Activated CD4-positive, alpha-beta T cell treated with anti-CD3 and anti-CD28 coated beads for 24 hours (primary cell): ENCODE measurements at places on chromosomes 7 and 10.
A peak's percentile ranks its signal among the peaks of the same experiment; 100 is the strongest.

GRCh38 chr7:127803626-127804025 lies 151.6 kb downstream of the SND1 start:
- DNase-seq = no peak

DNA sequence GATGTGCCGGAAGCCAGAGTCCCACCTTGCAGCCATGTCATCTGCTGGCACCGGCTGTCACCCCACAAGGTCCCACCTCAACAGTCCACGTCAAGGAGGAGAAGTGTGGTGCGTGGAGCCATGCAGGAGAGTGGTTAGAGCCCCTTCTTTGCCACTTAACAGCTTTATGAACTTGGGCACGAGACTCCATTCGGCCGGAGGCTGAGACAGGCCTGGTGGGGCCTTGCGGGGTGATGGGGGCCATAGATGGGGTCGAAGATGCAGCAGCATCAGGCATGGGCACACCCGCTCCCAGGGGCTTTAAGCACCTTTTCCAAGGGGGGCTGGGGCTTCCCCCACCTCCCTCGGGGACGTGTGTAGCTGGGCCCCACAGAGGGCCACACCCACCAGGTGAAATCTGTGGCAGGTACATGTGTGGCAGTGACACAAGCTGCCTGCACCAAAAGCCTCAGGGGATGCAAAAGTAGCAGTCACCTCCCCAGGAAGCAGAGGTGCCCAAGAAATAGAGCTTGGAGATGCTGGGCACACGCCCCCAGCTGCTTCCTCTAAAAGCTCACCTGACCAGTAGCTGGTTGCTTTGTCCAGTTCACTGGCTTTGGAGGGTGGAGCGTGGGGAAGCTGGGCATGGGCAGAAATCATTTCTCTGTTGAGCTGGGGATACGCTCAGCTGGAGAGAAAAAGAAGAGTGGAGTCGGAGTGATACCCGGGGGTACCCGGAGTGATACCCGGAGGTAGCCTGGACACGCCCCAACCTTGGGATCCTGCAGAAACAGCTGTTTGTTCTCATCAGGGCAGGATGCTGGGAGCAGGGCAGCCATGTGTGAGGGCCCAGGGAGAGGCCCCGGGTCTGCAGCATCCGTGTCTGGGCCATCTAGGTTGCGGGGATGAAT lies 199.8 kb downstream of the EBF3 start:
- no peak for DNase-seq

- DNase-seq = no peak
These were observed 51.3 kb downstream of the MALSU1 start for GRCh38 chr7:23350466-23350865.

- DNase-seq = no peak
These were observed 17.4 kb downstream of the DDIT4 start for GRCh38 chr10:72291019-72291532.

DNA sequence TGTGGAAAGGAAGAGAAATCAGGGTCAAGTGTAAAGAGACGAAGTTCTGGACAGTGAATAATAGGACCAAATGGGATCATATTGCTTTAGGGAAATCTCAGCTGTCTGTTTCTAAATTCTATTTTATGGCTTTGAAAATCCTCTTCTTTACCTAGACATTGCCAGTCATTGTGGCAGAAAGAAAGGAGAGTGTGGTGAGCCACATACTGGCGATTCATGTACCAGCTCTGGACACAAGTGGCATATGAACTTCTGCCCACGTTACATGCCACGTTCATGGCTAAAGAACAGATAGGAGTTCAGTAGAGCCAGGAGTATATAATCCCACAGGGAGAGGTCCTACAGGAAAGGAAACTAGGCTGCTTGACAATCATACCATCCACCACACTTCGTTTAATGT lies 28.0 kb downstream of the STARD3NL start:
- no peak for DNase-seq

- DNase-seq = no peak
These were observed 419.4 kb upstream of the CELF2 start for GRCh38 chr10:10598297-10598696.

- no peak for DNase-seq
These were observed 171.9 kb downstream of the OTUD1 start for GRCh38 chr10:23610626-23611307.

GRCh38 chr7:80827239-80827633 lies 91.6 kb downstream of the SEMA3C start:
- no peak for DNase-seq

- no peak for DNase-seq
These were observed 64.6 kb downstream of the TFEC start for GRCh38 chr7:115965796-115966475.

DNA sequence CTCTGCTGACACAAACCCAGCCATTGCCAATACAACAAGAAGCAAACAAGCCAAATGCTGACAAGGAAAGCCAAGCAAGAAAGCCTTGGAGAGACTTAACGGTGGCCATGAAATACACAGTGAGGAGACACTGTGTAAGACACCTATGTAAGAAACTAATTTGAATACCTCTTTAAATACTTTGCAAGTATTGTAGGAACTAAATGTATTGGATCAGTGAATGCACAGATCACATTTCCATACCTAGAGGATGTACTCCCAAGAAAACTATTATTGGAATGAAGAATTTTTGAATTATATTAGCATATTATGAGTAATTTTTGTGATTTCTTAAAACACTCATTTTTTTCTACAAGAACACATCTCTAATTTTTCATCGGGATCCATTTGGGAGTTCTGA lies 34.0 kb downstream of the ETV1 start:
- DNase-seq = no peak

DNA sequence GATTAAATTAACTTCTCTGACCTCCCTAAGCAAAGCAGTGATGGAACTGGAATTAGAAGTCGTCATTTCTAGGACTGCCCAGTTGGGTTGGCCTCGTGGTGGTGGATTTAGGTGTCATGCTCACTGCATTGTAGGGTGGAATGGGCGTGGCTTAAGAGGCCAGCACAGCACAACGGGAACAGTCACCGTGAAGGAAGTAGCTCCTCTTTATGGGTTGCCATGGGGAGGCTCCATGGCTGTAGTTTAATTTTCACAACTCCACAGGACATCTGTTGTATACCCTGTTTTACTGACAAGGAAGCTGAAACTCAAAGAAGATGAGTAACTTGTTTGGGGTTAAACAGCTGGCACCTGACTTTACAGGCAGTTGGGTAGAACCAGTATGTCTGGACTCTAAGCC lies 208.3 kb downstream of the CELF2 start:
- DNase-seq = peak; percentile 47

- no peak for DNase-seq
These were observed 20.4 kb upstream of the KNDC1 start for GRCh38 chr10:133139551-133140065.

DNA sequence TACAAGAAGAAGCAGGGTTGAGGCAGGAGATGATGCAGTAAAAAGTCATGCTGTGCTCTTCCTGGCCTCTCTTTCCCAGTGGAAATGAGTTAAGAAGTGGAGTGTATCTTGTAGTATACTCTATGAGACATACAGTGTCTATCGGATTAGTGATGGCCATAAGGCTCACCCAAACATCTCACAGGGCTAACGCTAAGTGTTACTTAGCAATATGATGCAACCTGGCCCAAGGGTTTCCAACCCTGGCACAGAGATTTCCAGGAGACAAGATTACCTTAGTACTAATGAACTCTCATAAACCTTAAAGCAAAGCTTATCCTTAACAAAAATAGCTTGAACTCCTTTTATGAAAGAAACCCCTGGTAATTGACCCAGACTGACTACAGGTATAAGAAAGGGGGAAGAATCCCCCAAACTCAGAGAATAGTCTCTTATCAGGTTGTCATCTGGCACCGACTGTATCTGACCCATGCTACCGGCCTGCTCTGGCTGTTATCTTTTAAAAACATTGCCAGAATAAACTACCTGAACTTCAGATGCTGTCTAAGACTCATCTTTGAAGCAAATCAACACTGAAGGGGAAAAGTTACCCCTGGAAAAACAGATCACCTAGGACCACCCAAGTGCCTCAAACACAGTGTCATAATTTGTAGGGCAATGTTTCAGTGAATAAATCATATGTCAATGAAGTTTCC lies 1002.0 kb downstream of the REEP3 start:
- DNase-seq = no peak

GRCh38 chr7:91055219-91055618 lies 209.0 kb upstream of the FZD1 start:
- DNase-seq = no peak

GRCh38 chr10:104020020-104020419 lies 53.1 kb downstream of the SLK start:
- DNase-seq = no peak

- DNase-seq = peak; percentile 64
These were observed 148.1 kb downstream of the SLIT1 start for GRCh38 chr10:97037365-97038361.

DNA sequence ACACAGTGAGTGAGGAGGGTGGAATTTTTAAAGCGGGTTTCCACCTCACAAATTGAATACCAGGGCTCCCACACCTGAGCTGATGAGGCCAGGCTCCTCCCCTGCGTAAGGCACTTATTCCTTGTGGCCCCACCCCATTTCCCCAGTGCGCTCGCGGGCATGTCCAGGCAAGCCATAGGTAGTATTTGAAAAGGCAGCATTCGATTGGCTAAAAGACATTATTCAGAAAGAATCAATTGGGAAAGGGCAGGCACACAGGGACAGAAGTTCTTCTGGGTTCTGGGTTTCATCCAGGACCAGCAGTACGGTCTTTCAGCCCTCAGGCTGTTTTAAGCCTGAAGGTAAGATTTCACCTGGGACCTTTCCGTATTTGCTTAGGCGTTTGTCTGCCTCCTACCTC lies 222.3 kb downstream of the BBS9 start:
- no peak for DNase-seq

- no peak for DNase-seq
These were observed at the start of gene NANOS1 for GRCh38 chr10:119029613-119030420. TSS of gene NANOS1 (plus strand) at chr10:119029714. CDS start at chr10:119029802, 88 bp downstream.

DNA sequence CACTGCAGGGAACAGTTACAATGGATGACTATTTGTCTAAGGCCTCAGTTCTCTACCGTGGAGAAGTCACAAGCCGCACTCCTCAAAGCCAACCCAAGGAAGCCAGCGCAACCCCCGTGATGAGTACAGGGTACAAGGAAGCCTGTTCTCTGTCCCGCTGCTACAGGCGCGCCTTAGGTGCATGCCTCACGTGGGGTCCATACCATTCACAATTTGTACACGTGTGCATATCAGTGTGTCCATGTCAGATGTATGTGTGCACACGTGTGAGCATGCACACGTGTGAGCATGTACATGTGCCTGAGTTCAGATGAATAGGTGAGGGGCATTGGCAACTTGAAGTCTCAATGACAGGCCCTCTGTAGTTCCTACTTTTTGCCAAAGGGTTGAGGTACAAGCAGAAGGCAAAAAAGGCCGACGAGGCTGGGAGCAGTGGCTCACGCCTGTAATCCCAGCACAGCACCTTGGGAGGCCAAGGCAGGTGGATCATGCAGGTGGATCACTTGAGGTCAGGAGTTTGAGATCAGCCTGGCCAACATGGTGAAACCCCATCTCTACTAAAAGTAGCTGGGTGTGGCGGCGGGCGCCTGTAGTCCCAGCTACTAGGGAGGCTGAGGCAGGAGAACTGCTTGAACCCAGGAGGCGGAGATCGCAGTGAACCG lies 62.8 kb downstream of the CTBP2 start:
- no peak for DNase-seq

DNA sequence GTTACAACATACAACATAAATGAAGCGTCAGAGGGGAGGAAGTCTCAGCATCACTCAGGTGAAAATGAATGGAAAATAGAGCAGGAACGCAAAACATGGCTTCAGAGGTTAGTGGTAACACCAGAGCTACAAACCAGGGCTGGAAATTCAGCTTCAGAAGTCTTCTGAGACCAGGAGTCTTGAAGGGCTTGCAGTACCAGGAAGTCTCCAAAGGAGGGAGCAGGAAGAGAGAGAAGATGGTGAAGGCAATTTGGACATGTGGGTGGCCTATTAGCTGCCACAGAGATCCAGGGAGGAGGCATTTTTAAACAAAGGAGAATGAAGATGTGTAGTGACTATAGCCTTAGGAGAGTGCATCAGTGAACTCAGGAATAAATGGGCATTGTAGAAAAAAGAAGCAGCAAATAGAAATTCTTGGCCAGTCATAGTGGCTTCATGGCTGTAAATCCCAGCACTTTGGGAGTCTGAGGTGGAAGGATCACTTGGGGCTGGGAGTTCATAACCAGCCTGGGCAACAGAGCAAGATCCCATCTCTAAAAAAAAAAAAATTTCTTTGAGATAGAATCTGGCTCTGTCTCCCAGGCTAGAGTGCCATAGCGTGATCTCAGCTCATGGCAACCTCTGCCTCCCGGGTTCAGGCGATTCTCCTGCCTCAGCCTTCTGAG lies 9.3 kb upstream of the TET1 start:
- no peak for DNase-seq

DNA sequence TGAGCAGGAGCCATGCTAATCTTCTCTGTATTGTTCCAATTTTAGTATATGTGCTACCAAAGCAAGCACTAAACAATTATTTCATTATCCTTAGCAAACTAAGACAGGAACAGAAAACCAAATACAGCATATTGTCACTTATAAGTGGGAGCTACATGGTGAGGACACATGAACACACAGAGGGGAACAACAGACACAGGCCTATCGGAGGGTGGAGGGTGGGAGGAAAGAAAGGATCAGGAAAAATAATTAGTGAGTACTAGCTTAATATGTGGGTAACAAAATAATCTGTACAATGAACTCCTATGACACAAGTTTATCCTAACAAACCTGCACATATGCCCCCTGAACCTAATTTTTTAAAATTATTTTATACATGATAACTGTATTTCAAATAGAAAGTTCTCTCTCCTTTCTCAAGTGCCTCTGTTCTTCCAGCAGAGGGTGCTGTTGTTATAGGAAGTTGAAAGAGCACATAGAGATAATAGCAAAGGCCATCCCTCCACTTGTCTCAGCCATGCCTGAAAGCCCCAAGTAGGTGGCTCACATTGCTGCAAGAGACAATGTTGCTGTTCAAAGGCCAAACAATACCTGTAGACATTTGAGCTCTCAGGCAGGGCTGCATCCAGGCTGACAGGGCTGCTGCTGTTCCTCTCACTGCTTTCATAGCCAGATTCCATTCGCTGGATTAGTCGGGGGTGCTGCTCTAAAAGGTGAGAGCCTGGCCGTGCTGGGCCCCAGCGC lies 33.4 kb upstream of the PPP3CB start:
- DNase-seq = peak; percentile 26

DNA sequence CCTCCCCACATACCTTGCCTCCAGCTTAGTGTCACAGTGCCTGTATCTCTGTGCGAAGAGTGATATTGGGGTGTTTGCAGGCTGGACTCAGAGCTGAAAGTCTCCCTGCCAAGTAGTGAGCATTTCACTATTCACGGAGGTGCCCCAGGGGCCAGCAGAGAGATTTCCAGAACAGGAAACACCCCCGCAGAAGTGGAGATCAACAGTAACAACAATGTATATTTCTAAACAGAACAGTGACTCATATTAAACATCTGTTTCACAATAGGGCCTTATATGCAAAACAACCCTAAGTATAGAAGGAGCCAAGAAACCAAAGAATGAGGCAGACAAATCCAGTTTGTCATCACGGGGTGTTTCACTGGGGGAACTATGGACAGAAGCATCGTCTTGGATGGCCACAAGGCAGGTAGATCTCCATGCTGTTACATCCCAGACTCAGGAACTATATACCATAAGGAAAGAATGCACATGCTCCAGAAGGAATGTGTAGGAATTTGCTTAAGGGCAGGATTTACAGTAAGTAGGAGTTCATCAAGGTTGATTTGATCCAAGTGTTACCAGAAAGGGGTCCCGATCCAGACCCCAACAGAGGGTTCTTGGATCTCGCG lies 29.3 kb upstream of the CCL24 start:
- DNase-seq = peak; percentile 16
